ENCODE measurements at places on chromosomes 16 and 17.

DNA sequence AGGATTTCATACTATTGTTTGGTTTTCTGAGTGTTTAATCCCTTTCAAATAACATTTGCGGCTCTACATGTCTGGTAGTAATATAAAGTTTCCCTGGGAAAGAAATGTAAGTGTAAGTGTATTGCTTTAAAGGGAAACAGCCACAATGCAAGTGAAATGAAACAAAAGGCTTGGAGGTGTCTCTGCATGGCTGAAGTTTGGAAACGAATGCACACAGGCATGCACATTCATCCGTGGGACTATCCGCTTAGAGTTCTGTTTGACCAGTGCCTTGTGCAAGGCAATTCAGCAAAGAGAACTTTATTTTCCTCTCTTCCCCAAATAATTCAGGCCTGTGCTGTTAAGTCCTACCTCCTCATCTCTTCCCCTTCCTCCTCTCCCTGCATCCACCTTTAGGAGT lies 56.1 kb upstream of the MRTFB start:
- no peak for DNase-seq

GRCh38 chr17:77857613-77858012 lies 100.9 kb upstream of the TNRC6C start:
- DNase-seq: no peak

- DNase-seq: peak; percentile 78
Measured at GRCh38 chr17:79082311-79083190, 7.9 kb downstream of the ENGASE start.

DNA sequence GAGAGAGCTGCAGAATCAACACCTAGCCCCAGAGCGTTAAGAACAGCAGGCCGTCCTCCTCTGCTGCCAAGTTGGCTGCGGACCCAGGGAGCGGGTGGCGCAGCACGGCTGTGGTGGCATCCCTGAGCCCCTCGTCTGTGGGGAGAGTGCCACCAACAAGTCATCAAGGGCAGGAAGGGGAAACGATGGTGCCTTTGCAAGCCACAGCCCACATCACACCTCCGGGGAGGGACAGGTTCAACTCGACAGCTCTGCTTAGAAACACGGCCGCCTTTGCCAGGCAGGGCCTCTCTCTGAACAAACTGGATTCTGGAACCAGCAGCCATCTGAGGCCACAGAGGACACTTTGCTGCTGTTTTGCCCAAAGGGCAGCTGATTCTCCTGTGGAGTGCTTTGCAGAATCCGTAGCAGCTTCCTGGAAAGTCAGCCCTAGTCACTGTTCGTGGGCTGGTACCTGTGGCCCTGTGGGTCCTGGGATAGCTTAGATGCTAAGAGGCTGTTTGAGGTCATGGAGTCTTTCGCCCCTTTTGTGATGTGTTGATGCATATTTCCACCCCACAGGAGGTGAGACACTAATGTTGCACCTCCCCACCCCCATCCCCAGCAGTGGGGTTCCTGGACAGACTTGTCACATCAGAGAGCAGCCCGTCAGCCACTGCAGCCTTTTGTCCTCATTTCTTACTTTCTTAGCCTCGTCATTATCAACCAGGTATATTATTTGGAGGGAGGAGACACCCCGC lies 270.6 kb downstream of the CPPED1 start:
- no peak for DNase-seq

- DNase-seq: no peak
Measured at GRCh38 chr17:36940313-36941264, 3.3 kb downstream of the LHX1 start.

GRCh38 chr16:2230376-2230775 lies 5.9 kb upstream of the DNASE1L2 start:
- no peak for DNase-seq

DNA sequence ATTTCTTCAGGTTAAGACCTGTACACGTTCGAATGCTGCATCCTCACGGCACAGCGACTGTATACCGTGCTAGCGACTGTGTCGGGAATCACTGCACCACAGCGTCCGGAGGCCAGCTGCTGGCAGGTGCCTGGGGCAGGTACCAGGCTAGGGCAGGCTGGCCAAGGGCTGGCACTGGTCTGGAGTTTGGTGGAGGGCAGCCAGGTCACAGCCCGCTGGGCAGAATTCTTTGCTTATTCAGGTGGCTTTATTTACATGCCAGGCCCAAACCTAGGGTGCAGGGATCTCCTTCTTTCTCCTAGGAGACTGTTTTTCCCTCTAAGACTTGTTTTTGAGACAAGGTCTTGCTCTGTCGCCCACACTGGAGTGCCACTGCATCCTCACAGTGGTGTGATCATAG lies 37.9 kb downstream of the COTL1 start:
- DNase-seq: no peak

- no peak for DNase-seq
Measured at GRCh38 chr16:47949276-47949675, 206.5 kb downstream of the ABCC12 start.

- DNase-seq: no peak
Measured at GRCh38 chr17:56772442-56772841, 61.3 kb downstream of the C17orf67 start.

DNA sequence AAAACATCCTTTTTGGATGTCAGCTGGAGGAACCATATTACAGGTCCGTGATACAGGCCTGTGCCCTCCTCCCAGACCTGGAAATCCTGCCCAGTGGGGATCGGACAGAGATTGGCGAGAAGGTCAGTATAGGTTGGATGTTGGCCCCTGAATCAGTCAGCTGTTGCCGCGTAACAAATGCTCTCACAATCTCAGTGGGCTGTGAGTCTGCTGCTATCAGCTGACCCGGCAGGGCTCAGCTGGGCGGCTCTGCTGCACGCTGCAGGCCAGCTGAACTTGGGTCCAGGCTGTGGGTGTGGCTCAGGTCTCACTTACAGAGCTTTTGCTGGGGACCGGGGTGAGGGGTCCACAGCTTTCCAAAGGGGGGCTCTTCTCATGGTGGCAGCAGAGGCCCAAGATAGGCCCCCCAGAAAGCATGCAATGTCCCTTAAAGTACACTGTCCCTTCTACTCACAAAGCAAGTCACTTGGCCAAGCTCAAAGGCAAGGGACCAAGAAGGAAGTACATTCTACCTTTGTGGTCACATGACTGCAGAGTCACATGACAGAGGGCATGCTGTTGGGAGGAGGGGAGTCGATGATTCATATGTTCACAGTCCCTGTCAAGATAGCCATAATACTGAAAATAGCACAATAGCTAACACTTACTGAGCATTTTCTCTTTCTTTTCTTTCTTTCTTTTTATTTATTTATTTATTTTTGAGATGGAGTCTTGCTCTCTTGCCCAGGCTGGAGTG lies 134.2 kb downstream of the ABCC1 start:
- DNase-seq: no peak

DNA sequence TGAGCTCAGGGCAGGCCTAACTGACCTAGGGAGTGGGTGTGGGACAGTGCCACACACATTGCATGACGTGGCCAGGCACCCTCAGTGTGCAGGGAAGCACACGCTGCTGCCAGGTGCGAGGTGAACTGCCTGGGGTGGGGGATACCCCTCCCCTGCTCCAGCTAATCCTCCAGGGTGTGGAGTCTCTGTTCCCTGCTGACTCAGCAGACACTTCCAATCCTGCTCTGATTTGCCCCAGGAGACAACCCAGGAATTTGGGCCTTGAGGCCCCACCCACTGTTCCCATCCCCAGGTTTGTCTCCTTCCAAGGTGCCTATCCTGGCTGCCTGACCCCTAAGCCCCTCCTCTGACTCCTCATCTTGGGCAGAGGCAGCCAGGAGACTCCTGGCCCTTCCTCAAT lies 10.7 kb downstream of the DLX3 start:
- DNase-seq: no peak

DNA sequence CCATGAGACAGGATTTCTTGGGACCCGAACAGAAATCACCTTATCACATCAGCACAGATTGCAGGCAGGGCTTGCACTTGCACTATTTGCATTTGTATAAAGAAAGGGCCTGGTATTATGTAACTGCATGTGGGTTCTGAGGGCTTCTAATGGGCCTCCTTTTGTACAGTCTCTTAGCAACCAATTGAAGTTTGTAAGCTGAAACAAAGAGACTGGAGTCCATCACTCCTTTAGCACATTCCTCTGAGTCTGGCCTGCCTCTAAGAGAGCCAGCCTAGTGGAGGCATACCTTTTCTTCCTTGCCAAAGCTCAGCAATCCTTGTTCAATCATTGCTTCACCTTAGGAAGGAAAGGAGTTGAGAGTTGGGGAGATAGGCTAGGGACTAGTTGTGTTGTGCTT lies 387.1 kb downstream of the XYLT1 start:
- no peak for DNase-seq

- DNase-seq: no peak
Measured at GRCh38 chr17:13736916-13737315, 135.2 kb upstream of the HS3ST3A1 start.

- no peak for DNase-seq
Measured at GRCh38 chr16:81848306-81848853, 69.3 kb downstream of the PLCG2 start.

Data from GM10248 (cell line).